ENCODE measurements at places on chromosomes 11 and 22.

DNA sequence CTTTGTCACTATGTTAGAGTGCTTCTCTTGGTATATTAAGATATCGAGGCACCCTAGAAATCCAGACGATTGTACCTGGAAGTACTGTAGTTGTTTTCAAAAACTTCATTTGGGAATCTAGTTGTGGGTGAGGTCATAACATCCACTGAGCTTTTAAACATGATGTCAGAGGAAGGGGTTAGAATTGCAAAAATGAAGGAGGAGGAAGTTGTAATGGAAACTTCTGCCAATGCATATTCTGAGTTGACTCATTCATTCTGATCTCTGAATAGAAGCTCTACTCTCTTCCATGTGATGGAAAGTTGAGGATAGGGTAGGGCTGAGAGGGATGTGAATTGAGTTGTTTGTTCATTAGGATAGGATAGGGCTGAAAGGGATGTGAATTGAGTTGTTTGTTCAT lies 7.7 kb downstream of the CD44 start:
- no peak for DNase-seq

DNA sequence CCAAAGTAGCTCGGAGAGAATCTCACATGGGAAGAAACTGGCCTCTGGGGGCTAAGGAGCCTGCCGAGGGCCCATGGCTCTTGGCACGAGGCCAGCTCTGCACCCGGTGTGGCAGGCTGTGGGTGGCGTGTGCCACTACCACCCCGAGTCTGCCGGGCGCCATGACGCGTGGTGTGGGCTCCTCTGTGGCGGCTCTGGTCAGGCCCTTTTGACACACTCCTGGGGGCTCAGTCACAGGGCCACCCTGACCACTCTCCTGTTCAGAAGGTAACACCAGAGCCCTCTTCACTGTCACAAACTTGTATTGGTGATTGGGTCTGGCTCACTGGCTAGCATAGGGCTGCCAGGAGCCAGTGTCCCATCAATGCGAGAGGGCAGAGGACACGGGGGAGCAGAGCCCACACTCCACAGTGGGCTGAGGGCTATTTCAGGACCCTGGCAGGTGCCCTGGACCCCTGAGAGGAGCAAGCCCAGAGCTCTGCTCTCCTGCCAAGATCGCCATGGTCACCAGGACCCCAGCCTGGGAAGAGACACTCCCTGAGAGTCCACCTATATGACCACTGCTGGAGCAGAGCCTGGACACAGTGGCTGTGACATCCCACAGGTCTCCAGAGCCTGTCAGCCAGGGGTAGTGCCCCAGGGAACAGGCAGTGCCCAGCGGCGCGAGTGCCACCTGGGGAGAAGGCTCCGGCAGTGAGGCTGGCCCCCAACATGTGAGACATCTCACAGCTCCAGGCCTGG lies 8.6 kb upstream of the PPM1F start:
- no peak for DNase-seq

GRCh38 chr11:14315130-14315529 lies 43.9 kb downstream of the RRAS2 start:
- DNase-seq = no peak

GRCh38 chr11:123797541-123797940 lies 8.6 kb downstream of the OR6M1 start:
- DNase-seq = no peak

GRCh38 chr11:117074119-117074518 lies 24.1 kb downstream of the SIK3 start:
- no peak for DNase-seq

DNA sequence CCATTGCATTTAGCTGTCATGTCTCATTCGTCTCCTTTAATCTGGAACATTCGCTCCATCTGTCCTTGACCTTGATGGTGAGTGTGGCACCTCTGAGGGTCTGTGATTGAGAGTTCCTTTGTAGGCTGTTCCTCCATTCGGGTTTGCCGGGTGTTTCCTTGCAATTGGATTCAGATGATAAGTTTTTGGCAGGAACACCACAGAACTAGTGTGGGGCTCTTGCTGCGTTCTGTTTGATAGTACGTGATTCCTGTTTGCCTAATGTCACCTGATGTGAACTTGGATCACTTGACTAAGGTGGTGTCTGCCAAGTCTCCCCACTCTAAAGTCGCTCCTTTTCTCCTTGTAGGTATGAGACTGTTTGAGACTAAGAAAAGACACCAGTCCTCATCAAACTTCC lies 109.7 kb upstream of the TMEM45B start:
- no peak for DNase-seq

DNA sequence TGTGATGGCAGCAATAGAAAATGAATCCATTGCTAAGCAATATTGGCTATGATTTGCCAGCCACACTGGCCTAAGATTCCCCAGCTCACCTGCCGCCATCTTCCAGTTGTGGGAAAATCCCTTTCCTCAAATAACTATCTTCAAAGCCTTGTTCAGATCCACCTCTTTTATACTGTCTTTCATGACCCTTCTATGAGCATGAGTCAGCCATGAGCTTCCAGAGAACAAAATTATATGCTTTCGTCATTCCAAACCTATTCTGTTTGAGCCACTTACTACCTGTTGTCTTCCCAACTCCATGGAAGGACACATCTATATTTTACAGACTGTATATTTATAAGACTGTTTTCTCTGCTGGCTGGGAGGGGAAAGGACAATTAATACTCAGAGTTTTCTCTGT lies 25.0 kb upstream of the PRSS23 start:
- DNase-seq = no peak

DNA sequence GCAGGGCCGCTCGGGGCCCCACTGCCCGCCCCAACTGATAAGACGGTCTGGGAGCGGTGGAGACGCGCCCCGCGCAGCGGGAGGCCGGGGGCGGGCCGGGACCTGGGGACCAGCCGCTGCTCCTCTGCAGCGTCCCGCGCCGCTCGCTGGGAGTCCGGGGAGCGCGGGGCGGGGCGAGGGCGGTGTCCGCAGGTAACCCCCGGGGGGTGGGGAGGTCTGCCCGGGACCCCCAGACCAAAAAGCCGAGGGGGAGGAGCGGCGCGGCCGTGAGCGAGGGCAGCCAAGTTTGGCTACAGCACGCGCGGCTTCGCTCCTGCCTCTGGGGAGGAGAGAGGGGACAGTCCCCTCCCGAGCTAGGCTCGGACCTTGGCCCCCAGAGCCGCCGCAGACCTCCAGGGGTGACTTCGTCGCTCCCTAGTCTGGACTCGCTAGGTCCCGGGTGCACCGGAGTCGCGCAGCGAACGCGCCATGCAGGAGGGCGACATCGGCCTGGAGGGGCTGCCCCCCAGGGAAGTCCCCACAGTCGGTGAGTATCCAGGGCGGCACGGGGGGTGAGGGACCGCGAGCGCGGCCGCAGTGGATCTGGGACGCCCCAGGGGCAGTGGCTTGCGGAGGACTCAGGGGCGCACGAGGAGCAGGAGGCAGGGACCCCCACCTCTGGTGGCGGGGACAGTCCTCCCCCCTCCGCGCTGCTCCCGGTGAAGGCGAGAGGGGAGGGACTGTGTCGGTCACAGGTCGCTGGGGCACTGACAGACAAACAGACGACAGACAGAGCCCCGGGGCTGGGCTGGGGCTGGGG lies 92.3 kb upstream of the ANO1 start:
- no peak for DNase-seq

DNA sequence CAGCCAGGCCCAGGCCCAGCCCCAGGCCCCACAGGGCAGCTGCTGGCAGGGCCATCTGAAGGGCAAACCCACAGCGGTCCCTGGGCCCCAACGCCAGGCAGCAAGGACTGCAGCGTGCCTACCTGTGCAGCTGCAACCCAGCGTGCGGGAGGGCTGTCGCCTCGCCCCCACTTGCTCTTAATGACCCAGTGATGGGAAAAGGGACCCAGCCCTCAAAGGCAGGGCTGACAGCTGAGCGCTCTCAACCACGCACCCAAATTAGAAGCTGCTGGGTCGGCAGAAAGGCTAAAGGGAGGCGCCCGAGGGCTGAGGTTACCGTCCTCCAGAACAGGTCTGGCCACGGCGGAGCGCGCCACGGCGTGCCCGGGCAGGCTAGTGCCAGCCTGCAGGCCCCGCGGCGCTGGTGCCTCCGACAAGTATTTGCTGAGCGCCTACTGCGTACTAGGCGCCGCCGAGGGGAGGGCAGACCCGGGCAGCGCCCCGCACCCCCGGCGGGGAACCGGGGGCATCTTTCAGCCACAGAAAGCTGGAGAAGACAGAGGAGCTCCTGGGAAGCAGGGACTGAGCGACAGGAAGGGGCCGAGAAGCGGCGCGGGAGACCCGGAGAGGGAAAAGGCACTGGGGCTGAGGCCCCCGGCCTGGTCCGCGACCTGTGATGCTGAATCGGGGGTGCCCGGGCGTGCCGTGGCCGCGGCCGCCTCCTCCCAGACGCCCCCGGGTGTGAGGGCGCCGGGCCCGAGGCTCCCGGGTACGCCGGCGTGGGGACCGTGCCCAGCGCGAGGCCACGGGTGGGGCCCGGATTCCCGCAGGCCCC lies 773 bp downstream of the HRAS start:
- DNase-seq = no peak

GRCh38 chr11:131985846-131986301 lies 615.5 kb downstream of the NTM start:
- DNase-seq = no peak

DNA sequence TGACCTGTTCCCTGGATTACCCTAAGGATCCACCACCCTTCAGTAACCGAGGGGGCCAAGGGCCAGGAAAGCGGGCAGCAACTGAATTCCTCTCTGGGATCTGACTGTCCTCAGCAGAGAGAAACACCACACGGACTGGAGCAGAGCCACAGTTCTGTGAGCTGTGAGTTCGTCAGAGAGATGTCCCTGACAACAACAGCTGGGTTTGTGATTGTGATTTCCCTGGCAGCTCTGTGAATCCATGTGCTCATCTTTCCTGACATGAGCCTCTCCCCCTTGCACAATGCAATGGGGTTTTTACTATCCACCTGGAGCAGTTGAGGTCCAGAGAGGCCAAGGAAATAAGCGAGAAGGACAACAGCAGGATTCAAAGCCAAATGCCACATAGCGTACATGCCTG lies 69.4 kb upstream of the AMPD3 start:
- no peak for DNase-seq

GRCh38 chr11:129061492-129062230 lies 119.0 kb upstream of the TP53AIP1 start:
- no peak for DNase-seq

DNA sequence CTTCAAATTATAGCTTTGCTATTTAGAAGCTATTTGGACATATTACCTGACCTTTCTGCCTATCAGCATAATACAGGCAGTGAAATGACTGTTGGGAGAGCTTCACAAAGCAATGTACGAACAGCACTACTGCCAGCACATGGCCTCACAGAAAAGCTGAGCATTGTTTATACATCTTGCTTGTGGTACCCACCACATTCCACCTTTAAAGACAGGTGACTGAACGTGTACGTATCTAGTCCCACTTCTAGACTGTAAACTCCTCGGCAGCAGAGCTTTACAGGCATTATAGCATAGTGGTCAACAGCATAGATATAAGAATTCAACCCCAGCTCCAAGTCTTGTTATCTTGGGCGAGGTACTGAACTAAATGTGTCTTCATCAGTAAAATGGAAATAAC lies 1.6 kb downstream of the JOSD1 start:
- no peak for DNase-seq

GRCh38 chr11:101759771-101760450 lies 154.9 kb upstream of the CEP126 start:
- no peak for DNase-seq

DNA sequence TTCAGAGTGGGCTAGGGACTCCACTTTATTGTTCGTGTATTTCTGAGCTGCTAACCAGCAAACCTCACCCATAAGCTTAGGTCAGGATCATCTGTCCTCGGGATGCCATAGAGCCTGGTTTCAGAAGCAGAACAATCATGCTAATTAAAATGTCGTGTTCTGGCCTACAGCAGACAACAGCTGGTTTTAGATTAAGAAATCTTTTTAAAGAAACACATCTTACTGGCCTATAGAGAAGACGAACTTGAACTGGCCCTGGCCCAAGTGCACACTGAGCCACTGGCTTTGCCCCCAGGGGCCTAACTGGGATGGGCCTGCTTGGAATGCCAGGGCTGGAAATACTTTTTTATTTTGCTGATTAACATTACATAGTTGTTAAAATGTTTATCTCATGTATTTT lies 63.2 kb downstream of the ALX4 start:
- no peak for DNase-seq
